ENCODE measurements at places on chromosomes 1 and 21.

DNA sequence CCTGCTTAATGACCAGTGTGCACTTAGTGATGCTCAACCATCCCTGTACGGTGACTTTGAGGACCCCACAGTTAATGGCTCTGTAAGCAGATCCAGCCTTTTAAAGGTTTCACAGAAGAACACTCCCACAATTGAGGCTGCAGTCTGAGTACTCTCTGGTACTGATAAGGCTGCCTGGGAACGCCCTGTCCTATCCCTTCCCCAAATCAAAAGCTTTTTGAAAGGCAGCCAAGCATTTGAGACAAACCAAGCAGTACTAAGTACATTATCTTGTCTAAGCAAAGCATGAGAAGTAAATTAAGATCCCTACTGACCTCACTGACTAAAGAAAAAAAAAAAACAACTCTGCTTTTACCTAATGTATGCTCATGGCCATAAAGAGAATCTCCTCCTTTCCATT lies 60.7 kb downstream of the SH3GLB1 start:
- DNase-seq = no peak

DNA sequence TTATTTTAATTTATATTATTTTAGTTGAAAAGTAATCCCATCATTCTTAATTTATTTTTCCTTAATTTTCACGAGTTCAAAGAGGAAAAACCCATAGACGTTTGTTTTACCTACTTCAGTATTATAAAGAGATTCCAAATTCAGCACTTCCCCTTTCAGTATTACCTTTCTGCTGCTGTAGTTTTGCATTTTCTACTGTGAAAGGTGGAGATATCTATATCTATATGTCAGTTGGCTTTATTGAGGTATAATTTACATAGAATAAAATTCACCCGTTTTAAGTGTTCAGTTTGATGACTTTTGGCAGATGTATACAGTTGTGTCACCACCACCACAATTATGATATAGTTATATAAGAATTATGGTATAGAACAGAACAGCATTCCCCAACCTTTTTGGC lies 33.0 kb downstream of the MAST2 start:
- DNase-seq = no peak

- DNase-seq = no peak
These were observed 111.1 kb downstream of the GLUL start for GRCh38 chr1:182280504-182280900.

GRCh38 chr21:25370311-25370744 lies 237.0 kb downstream of the MRPL39 start:
- DNase-seq = peak; percentile 93

GRCh38 chr1:61273861-61274260 lies 191.5 kb downstream of the NFIA start:
- no peak for DNase-seq

GRCh38 chr1:191536791-191537429 lies 621.4 kb upstream of the RGS18 start:
- DNase-seq = no peak

DNA sequence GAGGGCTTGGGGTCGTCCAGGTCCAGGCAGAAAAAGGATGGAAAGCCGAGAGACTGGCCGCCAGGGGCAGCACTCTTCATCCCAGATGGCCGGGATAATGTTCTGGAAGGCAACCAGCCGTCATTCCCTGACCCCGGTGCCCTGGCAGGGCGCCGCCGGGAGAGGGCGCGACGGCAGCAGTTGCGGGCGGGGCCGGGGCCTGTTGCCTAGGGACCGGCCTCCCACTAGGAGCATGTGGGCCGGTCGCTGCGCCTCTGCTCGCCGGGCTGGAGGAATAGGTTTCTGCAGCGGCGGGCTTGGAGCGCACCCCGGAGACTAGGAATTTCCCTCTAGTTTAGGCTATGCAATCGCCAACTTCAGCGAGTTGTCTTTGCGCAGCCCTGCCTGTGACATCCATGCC lies 11.0 kb downstream of the DMRTB1 start:
- DNase-seq = peak; percentile 82

DNA sequence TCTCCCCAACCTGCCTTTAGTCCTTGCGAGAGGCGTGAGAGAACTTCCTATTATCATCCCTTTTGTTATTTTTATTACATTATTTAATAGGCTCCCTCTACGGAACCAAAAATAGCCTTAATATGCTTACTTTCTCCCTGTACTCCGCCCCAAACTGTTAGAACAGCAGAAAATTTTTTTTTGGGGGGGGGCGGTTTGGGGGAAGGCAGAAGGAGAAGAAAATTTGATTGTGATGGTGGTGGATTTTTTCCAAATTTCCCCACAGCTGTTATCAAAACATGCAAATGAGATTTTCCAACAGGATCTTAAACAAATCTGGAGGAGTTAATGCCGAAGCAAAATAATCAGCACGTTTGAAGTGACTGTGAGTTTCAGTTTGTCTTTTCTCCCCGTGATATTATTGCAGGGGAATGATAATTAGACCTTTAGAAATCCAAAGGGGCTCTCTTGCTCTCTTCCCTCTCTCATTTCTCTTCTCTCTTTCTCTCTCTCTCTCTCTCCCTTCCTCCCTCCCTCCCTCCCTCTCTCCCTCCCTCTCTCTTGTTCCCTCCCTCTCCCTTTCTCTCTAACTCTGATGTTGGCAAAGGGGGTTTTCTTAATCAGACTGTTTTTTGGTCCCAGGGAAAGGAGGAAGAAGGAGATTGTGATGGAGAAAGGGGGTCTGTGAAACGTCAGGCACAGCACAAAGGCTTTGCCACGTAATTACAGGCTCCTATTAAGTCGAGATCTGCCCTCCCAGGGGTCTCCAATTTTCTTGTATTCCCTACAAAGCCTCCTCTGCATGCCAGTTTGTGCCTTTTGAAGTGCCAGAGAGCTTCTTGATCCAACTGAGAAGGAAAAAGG lies 1.1 kb upstream of the PRRX1 start:
- no peak for DNase-seq

DNA sequence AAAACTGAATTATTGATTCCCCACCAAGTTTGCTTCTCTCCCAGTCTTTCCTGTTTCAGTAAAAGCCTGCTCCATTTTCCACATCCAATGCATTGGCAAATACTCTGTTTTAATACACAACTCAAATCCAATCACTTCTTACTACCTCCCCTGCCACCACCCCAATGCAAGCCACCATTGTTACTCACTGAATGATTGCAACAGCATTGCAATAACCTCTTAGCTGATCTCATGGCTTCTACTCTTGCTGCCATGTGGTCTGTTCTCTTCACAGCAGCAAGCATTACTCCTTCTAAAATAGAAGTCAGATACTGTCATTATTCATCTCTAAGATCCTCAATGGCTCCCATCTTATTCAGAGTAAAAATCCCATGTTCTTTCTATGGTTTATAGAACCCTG lies 123.4 kb downstream of the ATP6V1G3 start:
- DNase-seq = no peak

DNA sequence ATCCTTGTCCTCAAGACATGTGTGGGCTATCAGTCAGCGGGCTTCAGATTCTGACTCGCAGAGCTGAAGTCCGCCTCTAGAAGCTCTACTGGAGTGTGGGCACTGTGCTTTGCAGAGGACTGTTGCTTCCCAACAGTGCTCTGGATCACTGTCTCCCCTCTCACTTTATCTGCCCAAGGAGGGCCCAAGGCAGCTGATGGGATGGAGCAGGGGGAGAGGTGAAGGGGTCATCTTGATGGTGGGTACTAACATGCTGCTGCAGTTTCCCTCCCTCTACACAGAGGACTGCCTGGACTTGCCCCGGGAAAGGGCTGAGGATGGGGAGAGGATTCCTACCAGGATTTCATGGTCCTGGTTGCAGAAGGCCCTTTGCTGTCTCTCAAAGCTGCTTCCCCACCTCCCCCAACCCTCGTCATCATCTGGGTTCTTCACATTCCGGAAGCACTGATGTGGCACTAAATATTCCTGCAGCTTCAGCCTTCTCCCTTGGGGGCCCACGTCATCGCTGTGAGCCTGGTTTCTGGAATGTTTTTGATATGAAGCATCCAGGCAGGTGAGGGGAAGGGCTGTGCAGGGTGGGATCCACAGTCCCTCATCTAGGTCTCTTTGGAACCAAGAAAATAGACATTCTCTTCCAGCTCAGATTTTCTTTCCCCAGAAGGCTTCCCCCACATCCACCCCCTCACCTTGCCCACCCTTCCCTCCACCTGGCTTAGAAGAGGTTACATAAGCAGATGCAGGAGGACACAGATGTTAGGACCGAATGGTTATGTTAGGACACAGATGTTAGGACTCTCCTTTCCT lies 23.2 kb downstream of the NUAK2 start:
- DNase-seq = peak; percentile 95

GRCh38 chr1:162342452-162342983 lies 34.1 kb downstream of the SPATA46 start:
- DNase-seq = no peak

GRCh38 chr1:173506437-173506836 lies 29.3 kb downstream of the PRDX6 start:
- DNase-seq = no peak

DNA sequence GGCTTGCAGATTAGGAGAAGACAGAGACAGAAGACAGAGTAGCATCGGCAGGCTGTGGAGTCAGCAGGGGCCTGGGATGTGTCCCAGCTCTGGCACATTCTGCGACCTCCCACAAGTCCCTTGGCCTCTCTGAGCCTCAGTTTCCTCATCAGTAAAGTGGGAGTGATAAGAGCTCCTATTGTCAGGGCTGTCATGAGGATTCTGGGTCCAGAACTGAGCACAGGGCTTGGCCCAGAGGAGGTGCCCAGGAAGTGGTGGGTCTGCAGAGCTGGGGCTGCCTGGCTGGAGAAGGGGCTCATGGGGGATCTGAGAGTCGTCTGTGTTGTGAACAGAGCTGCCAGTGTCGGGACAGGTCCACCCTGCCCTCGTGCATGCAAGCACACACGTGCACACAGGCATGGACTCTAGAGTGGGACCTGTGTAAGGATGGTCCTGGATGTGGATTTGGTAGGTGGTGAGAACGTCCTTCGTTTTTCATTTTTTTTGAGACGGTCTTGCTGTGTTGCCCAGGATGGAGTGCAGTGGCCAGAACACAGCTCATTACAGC lies 262.9 kb downstream of the PTPRU start:
- DNase-seq = no peak

DNA sequence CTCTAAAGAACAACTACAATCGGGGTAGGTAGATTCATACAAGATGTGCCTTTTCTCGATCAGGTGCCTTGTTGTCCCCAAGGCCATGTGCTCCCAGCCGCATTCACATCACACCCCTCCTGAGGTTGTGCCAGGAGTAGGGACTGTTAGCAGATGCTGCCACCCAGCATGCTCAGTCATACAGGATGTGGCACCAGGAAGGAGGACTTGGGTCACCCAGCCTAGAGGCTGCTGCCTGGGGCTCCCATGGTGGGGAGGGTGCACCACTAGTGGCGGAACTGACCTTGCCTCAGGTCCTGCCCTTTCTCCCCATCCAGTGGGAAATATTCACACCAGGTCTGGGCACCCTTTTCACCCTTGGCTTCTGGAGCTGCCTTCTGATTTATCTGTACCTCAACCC lies 8.3 kb downstream of the TEX35 start:
- no peak for DNase-seq

DNA sequence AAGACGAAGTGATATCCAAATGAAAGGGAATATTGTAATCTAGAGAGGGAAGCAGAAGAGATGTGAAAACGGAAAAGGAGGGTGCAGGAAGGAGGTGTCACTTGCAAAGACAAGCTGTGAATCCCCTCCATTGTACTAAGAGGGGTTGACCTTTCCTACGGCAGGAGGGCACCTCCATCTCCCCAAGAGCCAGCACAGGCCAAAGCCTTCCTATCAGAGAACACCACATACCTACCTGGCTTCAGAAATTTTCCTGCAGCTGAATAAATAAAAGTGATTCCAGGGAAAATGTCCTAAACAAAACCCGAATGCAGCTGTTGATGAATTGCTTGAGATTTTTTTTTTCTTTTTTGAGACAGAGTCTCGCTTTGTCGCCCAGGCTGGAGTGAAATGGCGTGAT lies 14.3 kb downstream of the KANK4 start:
- DNase-seq = no peak

DNA sequence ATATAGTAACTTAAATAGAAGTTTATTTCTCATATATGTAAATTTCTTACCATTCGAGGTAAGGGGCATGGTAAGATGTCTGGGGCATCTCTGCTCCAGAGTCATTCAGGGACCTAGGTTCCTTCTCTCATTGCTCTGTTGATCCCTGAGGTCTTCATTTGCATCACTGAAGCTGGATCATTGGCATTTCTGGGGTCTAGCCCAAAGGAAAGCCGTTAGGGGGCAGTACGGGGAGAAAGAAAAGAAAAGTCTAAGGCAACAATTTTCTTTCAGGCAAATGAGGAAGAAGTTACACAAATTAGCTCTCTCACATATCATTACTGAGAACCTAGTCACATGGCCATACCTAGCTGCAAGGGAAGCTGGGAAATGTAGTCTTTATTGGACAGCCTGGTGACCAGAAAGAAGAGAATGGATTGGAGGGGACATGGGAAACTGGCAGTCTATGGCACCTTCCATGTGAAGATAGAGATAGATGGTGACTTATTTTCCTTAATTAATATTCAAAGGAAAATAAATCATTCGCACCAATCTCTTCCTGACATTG lies 10.2 kb upstream of the SUSD4 start:
- DNase-seq = no peak

GRCh38 chr1:217388522-217389065 lies 242.3 kb downstream of the GPATCH2 start:
- no peak for DNase-seq

DNA sequence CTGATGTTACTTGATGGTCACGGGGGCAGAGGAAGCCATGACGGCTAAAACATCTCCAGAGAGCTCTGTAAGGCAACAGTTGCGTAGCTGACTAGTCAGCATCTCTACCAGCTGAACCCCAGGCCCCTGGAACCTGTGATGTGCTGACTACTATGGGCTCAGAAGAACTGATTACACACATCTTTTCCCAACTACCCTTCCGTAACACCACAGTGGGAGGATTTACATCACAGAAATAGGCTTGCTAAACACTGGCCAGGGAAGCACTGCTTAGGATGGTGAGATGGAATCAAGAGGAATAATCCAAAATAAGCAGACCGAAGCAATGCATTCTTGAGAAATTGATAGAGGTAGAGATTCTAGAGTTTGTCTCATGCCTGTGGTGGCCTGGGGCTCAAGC lies 122.5 kb downstream of the SMYD2 start:
- no peak for DNase-seq

GRCh38 chr1:212179394-212180076 lies 105.7 kb upstream of the PPP2R5A start:
- DNase-seq = peak; percentile 91

DNA sequence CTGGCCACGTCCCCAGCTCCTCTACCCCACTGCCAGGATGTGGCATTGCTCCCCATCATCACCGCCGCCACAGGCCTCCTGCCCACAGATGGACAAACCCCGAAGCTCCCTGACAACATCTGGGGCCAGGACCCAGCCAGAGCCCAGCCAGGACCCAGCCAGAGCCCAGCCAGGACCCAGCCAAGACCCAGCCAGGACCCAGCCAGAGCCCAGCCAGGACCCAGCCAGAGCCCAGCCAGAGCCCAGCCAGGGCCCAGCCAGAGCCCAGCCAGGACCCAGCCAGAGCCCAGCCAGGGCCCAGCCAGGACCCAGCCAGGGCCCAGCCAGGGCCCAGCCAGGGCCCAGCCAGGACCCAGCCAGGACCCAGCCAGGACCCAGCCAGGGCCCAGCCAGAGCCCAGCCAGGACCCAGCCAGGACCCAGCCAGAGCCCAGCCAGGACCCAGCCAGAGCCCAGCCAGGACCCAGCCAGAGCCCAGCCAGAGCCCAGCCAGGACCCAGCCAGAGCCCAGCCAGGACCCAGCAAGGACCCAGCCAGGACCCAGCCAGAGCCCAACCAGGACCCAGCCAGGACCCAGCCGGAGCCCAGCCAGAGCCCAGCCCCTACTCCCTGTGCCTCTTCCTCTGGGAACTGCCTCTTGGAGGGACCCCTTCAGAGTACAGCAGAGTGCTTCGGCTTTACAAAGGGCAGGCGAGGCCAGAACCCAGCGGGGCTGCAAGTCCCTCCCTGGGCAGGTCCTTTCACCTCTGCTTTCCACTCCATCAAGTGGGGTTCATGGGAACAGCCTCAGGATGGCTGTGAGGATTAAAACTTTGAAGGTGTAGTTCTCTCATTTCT lies 43.7 kb downstream of the DISP3 start:
- DNase-seq = no peak

All from choroid plexus epithelial cell (primary cell).